ENCODE measurements at places on chromosomes 16 and 17.

DNA sequence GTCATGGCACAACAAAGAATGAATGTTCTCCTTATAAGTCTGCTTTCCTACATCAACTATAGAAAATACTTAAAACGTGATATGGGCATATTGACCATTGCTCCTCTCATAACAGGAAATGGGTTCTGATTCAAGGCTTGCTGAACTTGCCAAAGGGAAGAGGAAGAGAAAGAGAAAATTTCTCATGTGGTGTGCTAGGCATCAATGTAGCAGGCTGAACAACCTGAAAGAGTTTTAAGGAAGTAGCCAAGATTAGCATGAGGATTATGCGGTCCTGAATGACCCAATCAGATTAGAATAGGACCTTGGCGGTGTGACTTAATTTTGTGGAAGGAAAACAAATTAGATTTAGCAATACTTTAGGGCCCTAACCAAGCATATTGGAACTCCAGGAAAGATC, 617.7 kb upstream of the CDH11 start:
- DNase-seq, result no peak

DNA sequence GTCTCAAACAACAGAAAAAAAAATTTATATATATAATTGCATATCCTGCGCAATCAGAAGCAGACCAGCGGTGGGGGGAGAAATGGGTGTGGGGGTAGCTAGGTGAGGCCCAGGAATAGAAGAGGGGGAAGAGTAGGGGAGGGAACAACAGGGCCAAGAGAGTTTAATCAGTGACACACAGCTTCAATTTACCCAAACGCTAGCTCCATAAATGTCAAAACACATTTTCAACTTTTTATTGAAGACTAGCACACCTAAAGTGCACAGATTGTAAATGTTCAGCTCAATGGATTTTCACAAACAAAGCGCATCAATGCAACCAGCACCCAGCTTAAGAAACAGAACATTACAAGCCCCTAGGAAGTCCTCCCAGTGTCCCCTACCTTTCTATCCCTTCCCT, 24.8 kb upstream of the NAGS start:
- DNase-seq, result no peak

- DNase-seq, result no peak
Measured at GRCh38 chr16:81604960-81605383, 160.4 kb downstream of the CMIP start.

DNA sequence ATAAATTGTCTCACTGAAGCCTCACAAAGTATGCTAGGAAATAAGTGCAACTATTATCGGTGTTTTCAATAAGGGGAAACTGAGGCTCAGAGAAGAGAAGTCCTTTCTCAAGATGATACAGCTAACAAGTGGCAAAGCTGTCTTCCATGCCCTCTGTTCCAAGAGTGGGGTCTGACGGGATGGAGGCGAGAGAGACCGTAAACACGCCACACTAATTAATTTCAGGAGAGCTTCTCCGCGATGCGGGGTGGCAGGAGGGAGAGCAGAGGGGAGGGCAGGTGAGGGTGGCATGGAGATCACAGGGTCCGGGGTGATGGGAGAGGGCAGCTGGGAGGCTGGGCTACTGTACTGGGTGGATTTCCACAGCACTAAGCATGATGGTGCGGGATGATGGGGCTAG, 80.3 kb downstream of the MYH11 start:
- no peak for DNase-seq

DNA sequence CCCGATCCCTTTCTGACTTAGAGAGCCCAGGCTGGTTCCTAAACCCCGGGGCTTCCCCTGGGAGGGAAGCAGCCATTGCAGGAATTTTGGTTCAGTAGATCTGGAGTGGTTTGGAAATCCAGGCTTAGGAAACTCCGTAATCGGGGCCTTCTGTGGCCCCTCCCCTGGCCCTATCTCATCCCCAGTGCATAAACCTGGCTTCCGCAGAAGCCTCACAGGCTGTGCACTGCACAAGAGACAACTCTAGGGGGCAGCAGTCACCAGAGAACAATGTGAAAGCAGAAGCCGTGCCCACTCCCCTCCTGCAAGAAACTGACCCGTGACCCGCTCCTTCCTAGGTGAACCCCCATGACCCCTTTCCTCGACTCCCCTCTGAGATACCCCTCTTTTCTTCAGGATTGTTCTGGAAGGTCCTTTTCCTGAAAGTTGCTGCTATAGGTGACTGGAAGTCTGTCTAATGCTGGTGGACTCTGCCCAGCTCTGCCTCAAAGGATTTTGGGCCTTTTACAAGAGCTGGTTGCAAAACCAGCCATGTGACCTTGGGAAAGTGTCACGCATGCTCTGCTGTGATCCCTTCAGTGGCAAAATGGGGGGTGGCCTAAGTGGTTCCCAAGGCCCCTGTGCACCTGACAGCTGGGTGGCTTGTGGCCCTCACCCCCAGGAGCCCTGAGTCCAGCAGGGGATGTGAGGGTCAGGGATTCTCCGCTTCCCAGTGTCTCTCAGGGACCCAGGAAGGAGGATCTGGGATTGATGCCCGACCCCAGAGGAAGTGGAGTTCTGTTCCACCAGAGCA, 14.4 kb downstream of the GUCY2D start:
- peak; percentile 56 for DNase-seq

Data from HuH-7.5 (cell line).